ENCODE measurements at places on chromosomes 3 and 15.
A peak's percentile ranks its signal among the peaks of the same experiment; 100 is the strongest.

DNA sequence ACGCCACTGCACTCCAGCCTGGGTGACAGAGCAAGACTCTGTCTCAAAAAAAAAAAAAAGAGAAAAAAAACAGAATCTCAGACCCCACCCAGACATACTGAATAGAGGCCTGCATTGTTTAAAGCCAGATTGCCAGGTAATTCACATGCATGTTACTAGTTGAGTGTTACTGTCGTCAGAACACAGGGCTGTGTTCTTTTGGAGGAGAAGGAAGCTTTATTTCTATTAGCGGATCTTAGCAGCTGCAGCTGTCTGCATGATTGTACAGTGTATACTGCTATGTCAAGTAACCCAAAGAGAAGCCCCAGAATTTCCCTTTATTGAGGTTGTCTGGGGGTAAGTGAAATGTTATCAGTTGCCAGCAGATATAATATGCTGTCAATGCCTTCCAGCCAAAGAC, 496.6 kb upstream of the NAALADL2 start:
- DNase-seq: no peak

- DNase-seq: no peak
Observed at GRCh38 chr3:99817047-99817436, 620 bp upstream of the CMSS1 start.

- no peak for DNase-seq
Observed at GRCh38 chr3:150635526-150635925, 32.4 kb downstream of the SELENOT start.

GRCh38 chr3:180252683-180253082, 215.9 kb upstream of the PEX5L start:
- DNase-seq: no peak

DNA sequence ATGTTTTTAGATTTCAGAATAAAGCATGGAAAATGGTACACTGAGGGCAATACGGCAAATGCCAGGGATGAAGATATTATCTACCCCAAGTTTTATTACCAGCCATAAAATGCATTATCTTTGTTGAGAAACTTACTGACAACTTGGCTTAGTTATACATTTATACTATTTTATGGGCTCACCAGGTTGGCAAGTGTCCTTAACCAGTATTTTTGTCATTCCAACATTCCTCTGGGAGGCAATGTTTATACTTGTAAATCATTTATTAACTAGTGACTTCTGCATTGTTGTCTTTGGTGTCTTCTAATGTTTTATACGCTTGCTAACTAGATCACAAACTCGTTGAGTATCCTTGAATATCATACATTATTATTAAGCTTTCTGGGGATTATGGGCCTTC, 18.0 kb upstream of the ADGRG7 start:
- no peak for DNase-seq

DNA sequence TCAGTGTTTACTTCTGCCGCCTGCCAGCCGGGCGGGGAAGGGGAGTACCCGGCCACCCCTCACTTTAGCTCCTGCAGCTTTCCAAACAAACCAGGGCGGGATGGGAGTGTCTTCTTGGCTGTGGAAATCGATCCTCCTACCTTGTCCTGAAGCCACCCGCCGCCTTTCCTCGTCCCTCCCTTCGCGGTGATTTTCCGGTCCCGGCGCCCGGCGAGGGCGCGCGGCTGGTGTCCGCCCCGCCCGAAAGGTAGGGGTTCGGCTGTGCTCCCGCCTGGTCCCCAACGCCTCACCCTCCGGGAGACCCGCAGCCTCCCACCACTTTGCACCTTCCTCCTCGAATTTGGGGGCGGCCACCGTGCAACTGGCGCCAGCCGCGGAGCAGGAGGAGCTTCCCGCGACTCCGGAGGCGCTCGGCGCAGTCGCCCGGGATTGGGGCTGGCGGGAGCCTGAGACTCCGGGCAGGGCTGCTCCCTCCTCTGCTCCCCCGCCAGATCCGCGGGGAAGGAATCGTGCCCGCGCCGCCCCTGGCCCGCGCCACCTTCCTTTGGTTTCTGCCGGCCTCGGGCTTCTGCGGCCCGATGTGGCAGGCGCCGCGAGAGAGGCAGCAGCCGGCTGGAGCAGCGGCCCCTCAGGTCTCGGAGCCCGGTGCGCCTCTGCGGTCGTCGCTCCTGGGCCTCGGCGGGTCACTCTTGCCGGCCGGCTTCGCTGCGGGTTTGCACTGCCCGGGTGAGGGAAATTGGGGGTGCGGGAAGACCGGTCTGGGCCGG, 30.7 kb upstream of the ST3GAL6 start:
- DNase-seq: peak; percentile 47

- no peak for DNase-seq
Observed at GRCh38 chr3:23203708-23204330, 692 bp downstream of the UBE2E2 start.

DNA sequence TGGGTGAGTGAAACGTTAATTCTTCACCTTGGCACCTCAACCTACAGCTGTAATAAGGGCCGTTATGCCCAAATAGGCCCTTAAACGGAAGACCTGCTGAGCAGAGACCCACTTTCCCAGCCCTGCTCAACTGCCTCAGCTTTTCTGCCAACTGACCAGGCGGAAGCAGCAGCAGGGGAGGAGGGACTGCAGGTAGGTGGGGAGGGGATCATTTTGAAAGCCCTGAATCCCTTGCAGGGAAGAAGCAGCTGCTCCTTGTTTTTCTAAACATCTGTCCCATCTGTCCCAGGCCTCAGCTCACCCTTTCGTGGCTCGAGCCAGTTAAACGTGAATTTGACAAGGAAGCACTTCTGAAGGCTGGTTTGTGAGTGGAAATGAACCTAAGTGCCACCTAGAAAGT, 978 bp upstream of the CMC1 start:
- no peak for DNase-seq

- no peak for DNase-seq
Observed at GRCh38 chr15:37898362-37898761, 36.1 kb upstream of the TMCO5A start.

- DNase-seq: no peak
Observed at GRCh38 chr3:74624301-74624700, 9.8 kb upstream of the CNTN3 start.

GRCh38 chr3:169527507-169527906, 136.0 kb downstream of the MECOM start:
- DNase-seq: no peak

- no peak for DNase-seq
Observed at GRCh38 chr3:98778852-98779413, 15.8 kb downstream of the ST3GAL6 start.

DNA sequence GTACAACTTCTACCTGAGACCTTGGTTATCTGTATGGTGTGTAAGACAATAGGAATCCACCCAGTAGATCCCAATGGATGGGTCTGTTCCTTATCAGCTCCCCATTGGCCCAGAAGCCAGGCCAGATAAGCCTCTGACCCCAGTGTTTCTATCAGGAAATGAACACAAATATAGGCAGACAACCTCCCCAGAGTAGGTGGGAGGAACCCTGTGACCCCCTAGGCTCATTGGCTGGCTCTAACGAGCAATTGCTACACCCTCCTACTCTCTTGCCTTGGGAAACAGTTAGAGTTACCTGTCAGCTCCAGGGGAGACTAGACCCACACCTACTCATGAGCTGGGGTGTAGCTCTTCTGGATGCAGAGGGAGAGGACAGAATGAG, 299.9 kb downstream of the UACA start:
- DNase-seq: no peak

DNA sequence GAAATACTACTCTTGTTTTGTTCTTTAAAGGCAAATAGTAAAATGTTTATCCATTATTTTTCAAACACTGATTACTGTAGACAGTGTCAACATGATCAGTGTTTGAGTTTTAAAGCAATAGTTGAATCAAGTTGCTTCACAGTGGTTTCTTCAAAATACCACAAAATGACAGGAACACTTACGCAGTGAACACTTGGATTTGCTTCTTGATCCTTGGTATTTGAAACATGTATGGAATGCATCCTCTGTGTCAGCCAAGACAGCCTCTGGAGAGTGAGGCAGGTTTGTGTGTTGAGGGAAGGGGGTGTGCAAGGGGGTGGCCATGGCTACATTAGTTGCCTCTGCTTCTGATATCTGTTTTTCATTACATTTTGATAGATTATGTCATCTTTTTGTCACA, 413.0 kb downstream of the RBMS3 start:
- DNase-seq: no peak
